ENCODE measurements at places on chromosomes 4 and X. TPM values are rescaled to one million over a fixed set of nuclear protein-coding genes. Genes with fewer than 3 reads are reported as not detected.
A peak's percentile ranks its signal among the peaks of the same experiment; 100 is the strongest.

GRCh38 chr4:5812506-5813229, 80.2 kb downstream of the CRMP1 start:
- DNase-seq = peak; percentile 70

GRCh38 chr4:71518283-71518989, 179.6 kb downstream of the SLC4A4 start:
- no peak for DNase-seq

DNA sequence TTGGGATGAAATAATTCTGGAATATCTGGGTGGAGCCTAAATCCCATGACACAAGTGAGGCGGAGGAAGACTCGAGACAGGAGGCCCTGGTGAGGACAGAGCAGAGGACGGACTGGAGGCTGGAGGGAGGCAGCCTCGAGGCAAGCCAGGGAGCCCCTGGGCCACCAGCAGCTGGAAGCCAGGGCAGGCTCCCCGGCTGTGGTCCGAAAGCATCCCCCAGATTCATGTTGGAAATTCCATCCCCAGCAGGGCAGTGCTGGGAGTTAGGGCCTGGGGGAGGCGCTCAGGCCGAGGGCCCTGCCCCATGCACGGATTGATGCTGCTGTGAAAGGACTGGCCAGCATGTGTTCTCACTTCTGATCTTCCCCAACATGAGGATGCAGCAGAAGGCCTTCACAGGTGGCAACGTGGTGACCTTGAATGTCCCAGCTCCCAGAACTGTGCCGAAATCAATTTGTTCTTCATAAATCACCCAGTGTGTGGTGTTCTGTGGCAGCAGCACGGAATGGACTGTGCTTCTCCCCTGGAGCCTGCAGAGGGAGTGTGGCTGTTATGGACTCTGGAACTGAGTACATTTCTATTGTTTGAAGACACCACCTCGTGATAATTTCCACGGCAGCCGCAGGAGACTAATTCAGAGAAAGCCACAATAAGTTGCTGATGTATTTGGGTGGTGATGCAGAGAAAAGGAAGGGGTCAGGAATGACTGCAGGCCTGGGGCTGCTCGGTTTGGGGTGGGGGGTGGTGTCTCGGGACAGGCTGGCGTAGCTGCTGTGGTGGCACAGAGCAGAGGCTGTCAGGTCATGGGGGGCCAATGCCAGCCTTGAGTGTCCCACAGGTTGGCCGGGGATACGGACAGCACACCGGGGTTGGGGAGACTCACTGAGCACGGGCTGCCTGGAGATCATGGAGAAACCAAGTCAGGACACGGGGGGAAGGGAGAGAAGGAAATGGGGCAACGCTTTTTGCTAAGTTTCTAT, 56.9 kb downstream of the PCGF3 start:
- peak; percentile 26 for DNase-seq

DNA sequence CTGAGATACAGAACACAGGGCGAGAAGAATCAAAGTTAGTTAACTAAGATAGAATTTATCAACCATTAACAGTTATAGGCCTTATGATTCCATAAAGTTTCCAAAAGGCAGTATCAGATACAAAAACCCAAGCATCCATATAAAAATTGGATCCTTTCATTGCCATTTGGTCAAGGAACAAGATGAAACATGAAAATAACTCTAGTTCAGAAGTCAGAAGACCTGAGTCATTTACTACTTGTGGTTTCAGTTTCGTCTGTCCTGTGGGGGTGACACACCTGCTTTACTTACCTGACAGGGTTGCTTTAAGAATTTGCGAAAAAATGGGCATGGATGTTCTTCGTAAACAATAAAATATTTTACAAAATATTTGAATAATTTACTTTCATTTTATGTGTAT, 130.8 kb downstream of the ANAPC10 start:
- no peak for DNase-seq

- peak; percentile 94 for DNase-seq
Observed at GRCh38 chr4:113435893-113436292, 325.6 kb downstream of the CAMK2D start.

- DNase-seq = peak; percentile 88
Observed at GRCh38 chrX:136259543-136259942, 8.3 kb upstream of the MAP7D3 start.

- peak; percentile 82 for DNase-seq
Observed at GRCh38 chr4:6783111-6783981, 819 bp downstream of the KIAA0232 start.

GRCh38 chrX:43693602-43694406, 37.7 kb downstream of the MAOA start:
- DNase-seq = peak; percentile 59

GRCh38 chrX:127390316-127390715, 570.8 kb downstream of the PRR32 start:
- no peak for DNase-seq

DNA sequence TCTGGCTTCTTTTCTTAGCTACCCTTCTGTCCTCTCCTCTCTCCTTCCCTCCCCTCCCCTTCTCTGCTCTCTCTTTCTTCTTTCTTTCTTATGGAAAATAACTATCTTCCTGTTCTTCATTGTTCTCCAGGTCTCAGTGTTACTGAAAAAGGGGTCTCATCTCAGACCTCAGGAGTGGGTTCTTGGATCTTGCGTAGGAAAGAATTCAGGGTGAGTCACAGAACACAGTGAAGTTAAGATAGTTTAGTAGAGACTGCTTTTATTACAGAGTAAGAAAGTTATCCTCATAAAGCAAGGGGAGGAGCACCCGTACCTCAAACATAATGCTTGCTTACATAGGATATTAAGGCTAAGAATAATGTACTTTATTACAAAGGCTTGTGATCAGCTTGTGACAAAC, 31.8 kb upstream of the CWH43 start:
- no peak for DNase-seq

GRCh38 chr4:105679186-105679585, 29.3 kb downstream of the INTS12 start:
- peak; percentile 43 for DNase-seq

GRCh38 chr4:183471946-183472708, 27.7 kb downstream of the CDKN2AIP start:
- DNase-seq = peak; percentile 66

GRCh38 chr4:22077571-22077970, 129.0 kb upstream of the KCNIP4 start:
- no peak for DNase-seq

DNA sequence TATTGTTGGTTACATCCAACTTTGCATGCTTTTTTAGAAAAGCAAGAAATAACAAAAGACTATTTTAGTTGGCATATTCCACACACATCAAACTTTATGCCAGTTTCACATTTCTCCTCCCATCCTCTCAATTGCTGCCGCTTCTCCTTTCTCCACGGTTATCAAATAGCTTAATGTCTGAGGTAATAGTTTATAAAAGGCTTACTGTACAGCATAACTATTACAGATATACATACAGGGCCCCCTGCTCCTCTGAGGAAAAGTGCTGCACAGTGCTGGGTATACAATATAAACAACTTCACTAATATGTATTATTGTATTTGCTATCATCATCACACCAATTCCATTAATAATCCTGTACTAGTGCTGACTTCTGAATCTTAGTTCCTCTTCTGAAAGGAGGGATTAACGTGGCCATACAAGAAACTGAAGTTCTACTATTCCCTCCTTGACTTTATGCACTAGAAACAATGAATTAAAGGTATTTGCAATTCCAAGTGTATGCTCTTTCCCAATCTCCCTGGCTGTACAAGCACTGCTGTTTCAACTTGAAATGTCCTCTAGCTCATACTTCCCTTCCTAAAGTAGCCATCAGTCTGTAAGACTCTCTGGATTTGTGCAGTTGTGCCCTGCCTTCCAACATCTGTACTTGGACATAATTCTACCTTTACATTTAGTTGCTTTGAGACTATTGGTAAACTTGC, 2.5 kb downstream of the CCNI start:
- peak; percentile 9 for DNase-seq

DNA sequence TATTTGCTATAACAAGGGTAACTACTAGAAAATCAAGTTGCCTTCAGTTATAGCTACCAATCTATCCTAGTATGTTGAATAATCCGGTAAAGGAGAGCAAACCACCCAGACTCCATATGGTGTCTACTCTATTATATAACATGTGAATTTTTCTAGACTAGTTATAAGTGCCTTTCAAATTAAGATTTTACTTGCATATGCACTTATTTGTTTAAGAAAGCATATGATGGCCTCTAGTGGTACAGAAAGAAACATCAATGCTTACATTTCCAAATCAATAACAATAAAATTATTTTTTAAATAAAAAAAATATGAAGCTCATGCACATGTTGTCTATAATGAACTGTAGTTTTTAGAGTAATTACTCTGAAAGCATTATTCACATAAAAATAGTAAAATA, 1516.4 kb upstream of the PABPC4L start:
- no peak for DNase-seq

DNA sequence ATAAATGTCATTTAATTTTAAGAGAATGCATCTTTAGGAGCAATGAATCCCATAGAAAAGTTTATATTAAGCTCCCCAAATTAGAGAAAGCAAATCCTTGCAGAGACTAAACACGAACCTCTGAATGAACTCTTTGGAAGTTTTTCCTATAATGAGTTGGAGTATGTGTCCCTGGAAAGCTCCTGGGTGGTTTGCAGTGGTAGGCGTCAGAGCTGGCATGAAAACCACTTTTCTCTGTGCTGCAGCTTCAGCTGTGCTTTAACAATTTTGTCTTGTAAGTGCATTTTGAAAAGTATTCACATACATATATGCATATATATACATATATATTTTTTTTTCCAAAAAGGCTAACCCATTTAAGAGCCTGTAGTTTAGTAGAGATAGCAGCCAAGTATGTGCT, 148.7 kb upstream of the TBC1D9 start:
- no peak for DNase-seq

GRCh38 chrX:12548746-12549145, 242.5 kb upstream of the PRPS2 start:
- peak; percentile 61 for DNase-seq

GRCh38 chrX:49165901-49166881, 3.6 kb downstream of the MAGIX start:
- peak; percentile 78 for DNase-seq

DNA sequence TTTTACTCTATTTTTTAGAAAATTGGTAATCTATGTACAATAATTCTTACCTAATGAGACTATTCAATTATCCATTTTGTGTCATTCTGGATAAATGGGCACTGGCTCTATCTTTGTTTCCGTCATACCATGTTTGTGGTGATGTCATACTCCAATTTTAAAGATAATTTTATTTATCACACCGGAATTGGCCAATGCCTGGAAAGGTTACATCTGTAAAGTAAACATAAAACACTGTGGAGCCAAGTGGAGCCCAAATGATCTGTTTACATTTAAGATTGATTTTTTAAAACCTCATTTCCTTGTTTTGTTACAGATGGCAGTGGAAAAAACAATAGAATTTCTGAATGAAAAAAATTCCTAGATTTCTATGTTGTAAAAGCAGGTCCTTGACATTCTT, 120.2 kb upstream of the GPRIN3 start:
- DNase-seq = no peak

IL2RG gene
- 5.3 TPM for total RNA-seq

C4orf50 gene
- total RNA-seq = not detected

DMD gene
- 4.9 TPM for total RNA-seq

AMBN gene
- not detected for total RNA-seq

VSIG4 gene
- not detected for total RNA-seq
